ENCODE measurements at places on chromosomes 12 and 14.

GRCh38 chr12:127811988-127812387, 455.0 kb upstream of the TMEM132C start:
- no peak for DNase-seq

DNA sequence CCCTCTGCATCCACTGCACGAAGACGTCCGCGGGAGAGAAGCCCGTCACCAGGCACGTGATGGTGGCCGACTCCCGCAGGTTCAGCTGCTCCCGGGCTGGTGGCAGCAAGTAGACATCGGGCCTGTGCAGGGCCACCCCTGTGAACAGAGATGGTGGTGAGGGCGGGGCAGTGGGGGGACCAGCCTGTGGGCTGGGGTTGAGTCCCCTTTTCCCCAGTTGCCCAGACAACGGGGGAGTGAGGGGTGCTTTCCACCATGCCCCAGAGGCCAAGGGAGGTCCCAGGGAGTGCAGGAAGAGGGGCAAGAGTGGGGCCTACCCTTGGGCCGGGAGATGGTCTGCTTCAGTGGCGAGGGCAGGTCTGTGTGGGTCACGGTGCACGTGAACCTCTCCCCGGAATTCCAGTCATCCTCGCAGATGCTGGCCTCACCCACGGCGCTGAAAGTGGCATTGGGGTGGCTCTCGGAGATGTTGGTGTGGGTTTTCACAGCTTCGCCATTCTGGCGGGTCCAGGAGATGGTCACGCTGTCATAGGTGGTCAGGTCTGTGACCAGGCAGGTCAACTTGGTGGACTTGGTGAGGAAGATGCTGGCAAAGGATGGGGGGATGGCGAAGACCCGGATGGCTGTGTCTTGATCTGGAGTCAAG, 328.3 kb downstream of the TMEM121 start:
- no peak for DNase-seq

GRCh38 chr12:60921541-60921940, 1325.7 kb downstream of the SLC16A7 start:
- DNase-seq: no peak

- DNase-seq: no peak
These were observed 76.5 kb downstream of the TGFB3 start for GRCh38 chr14:75905147-75905904.

- DNase-seq: no peak
These were observed 110.6 kb downstream of the CACNA1C start for GRCh38 chr12:2163177-2163941.

- DNase-seq: no peak
These were observed 10.0 kb downstream of the SLC6A13 start for GRCh38 chr12:252636-253035.

- no peak for DNase-seq
These were observed 52.3 kb downstream of the ATG14 start for GRCh38 chr14:55359307-55359706.

GRCh38 chr14:59150990-59151389, 37.5 kb upstream of the DAAM1 start:
- DNase-seq: no peak

DNA sequence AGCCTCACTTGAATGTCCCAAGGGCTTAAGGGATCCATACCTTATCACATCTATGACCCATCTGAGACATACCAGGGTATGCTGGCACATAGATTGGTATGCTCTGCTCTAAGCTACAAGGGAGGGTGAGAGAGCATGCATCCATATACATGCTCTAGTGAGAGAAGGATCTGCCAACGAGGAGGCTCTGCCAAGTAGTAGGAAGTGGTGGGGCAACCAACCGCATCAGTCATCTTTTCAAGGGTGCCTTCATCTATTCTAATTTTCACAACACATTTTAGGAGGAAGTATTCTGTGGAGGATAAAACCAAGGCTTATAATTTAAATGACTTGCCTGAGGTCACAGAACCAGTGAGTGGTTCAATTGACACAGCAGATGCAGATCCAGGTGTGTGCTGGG, 6.6 kb upstream of the PPM1A start:
- DNase-seq: no peak

DNA sequence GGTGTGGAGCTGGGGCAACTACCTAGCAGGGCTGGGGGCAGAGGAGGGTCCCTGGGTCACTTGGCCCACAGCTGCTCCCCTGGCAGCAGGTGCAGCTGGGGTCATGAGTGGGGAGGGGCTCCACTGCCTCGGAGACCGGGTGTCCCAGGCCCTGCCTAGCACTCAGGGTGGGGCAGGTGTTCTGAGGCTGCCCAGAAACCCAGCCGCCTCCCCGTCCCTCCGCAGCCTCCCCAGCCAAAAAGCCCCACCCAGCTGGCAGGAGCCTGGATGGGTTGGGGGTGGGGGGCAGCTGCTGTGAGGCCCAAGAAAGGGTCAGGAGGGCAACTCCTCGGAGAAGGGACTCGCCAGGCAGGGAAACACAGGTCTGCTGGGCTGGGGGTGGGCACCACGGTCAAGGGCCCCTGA, 11.2 kb downstream of the AHNAK2 start:
- DNase-seq: no peak

GRCh38 chr14:96424109-96424989, 32.4 kb downstream of the AK7 start:
- no peak for DNase-seq

DNA sequence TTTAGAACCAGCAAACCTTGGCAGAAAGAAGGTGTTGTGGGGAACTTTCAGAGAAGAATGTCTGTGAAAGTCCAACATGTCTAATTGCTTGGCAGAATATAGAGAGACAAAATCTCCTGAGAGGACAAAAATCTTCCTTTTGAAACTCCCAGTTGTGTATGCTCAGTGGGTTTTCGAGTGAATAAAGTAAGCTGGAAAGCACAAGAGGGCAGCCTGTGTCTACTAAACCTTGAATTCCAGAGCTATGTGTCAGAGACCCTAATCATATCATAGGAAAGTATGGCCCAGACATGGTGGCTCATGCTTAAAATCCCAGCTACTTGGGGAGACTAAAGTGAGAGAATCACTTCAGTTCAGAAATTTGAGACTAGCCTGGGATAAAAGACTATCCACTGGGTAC, 661.2 kb downstream of the SLC16A7 start:
- no peak for DNase-seq
